ENCODE measurements at places on chromosomes 16 and 17.

- no peak for DNase-seq
Observed at GRCh38 chr17:57484081-57484666, 227.9 kb downstream of the MSI2 start.

- DNase-seq: no peak
Observed at GRCh38 chr16:48628359-48628985, 18.5 kb upstream of the N4BP1 start.

GRCh38 chr16:77787452-77787851, 912 bp upstream of the VAT1L start:
- DNase-seq: no peak

DNA sequence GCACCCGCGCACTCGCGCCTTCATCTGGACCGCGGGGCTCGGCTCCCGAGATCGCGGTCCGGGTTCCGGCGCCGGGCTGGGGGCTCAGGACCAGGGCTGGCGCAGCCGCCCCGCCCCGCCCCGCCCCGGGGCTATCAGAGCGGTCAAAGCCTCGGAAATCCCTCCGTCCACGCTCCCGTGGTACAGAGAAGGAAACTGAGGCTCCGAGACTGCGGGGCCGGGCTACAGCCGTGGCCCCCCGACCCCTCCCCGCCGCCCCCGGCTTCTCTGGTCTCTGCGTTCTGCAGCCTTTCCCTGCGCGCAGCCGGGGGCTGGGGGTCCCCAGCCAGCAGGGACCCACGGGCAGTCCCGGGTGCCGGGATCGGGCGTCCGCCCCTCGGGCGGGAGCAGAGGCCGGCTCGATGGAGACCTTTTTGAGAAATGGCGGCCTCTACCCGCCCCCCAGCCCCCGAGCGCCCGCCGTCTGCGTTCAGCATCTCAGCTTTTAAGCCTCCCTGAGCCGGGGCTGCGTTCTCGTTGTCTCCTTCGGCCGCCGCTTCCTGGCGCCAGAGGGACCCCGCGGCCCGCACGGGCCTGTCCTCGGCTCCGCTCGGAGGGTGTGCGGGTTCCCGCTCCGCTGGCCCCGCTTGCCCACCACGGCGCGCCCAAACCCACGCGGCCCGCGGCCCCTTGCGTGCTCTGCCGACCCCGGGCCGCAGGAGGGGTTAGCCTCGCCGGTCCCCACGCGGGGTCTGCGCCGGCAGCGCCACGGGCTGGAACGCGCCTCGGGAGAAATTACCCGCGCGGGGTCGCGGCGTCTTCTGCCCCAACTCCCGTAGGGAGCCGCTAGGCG, 1.5 kb upstream of the NPTX1 start:
- no peak for DNase-seq

DNA sequence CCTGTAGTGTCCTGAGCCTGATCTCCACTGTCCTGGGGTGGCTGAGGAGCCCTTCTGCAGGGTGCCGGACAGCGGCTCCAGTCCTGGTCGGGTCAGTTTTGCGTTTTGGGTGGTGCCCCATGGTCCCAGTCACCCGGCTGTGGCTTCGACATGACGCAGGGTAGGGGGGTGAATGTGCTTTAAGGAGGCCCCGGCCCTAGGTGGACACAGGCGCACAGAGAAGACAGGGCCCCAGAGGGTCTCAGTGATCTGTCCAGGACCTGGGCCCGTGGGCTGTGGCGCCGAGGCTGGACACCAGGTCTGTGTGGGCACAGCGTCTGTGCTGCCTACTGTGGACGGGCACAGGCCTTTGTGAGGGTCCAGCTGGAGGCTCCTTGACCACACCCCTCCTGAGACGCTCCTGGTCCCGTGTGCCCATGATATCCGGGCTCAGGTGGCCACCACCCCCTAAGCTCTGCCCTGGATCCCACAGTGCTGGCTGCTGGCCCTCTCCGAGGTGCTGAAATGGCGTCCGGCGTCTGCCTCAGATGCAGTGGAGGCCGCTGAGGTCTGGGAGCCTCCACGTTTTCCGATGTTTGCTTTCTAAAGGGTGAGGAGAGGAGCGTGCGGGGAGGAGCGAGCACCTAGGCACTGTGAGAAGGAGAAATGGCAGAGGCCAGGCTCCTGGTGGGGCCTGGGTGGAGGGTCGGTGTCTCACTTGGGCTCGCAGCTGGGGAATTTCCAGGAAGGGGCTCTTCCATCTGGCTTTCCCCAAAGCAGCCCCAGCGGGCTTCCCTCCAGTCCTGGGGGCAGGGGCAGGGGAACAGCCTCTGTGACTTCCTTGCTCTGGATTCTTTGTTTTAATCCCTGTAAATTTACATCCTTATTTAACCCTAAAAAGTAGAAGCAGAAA, 56.1 kb upstream of the ACSF3 start:
- DNase-seq: no peak

- DNase-seq: no peak
Observed at GRCh38 chr16:8853150-8853549, 15.7 kb downstream of the CARHSP1 start.

DNA sequence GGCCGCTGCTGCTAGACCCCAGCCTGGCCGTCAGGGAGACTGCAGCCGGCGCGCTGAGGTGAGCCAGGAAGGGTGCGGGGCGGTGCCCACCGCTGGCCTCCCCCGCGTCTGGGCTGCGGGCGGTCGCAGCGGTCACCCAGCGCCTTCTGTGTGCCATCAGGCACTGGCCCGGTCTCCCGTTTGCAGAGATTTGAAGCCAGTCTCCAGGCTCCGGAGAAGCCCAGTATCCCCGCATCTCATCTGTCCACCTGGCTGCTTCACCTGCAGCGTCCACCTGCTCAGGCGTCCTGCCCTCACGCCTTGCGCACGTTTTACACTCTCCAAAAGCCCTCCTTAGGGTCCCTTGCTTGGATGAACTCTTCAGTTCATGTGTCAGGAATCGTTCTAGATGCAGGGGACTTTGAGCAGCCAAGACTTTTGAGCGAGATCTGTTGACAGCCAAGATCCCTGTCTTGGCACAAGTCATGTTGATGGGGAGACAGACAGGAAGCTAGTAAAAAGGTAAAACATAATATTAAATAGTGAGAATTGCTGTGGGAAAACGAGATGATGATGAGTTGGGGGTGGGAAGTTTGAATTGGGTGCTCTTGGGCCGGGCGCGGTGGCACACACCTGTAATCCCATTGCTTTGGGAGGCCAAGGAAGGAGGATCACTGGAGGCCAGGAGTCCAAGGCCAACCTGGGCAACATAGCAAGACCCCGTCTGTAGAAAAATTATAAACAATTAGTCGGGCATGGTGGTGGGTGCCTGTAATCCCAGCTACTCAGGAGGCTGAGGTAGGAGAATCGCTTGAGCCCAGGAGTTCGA, 916 bp downstream of the HEATR3 start:
- DNase-seq: no peak

DNA sequence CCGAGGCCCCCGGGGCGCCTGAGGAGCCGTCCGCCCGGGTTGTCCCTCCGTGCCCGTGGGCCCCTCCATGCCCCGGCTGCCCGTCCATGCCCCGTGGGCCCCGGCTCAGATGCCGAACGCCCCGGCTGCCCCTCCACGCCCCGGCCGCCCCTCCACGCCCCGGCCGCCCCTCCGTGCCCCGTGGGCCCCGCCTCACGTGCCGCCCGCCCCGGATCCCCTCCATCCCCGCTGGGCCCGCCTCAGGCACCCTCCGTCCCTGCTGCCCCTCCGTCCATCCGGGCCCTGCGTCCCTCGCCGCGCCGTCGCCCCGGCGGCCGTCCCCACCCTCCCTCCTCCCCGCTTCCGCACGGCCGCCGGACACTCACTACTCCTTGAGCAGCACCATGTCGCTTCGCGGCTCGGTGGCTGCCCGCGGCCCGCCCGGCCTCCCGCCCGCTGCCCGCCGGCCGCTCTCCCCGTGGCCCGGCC, 382 bp downstream of the PITPNA start:
- DNase-seq: no peak

GRCh38 chr16:85625053-85625452, 11.9 kb downstream of the GSE1 start:
- DNase-seq: no peak

- DNase-seq: no peak
Observed at GRCh38 chr17:77829843-77830799, 128.4 kb upstream of the TNRC6C start.

DNA sequence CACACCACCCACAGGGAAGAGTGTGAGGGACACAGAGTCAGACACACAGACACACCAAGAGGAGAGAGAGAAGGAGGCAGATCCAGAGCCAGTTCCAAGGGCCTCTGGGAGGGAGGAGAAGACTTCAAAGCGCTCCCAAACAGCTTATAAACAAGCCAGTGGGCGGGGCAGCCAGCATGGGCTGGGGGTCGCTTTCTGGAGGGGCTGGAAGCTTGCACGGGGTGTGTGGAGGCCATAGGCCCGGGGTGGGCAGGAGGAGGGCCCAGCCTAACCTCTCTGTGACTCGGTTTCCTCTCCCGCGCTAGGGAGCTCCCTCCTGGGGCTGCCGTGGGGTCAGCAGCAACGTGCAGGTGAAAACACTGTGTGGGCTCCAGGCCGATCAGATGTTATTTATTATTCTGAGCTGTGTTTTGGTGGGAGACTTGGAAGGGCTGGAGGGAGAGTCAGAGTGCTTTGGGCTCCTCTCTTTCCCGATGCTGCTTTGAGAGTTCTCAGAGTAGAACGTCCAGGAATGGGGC, 2.5 kb upstream of the WFIKKN2 start:
- DNase-seq: no peak

- DNase-seq: no peak
Observed at GRCh38 chr17:59289981-59290301, 41.5 kb upstream of the YPEL2 start.

- no peak for DNase-seq
Observed at GRCh38 chr16:78666318-78666717, 566.9 kb downstream of the WWOX start.

- no peak for DNase-seq
Observed at GRCh38 chr17:50627782-50628601, 6.7 kb upstream of the ABCC3 start.

DNA sequence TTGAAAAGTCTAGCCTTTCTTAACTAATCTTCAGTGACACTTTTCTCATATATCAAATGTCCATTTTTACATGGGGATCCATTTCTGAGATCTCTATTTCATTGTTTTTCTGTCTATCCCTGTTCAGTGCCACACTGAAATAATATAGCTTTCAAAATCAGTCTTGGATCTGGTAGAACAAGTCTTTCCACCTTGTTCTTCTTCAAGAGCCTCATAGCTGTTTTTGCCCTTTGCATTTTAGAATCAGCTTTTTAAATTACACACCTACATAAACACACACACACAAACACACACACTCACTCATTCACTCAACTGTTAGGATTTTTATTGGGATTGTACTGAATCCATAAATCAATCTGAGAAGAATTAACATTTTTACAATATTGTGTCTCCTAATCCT, 19.2 kb downstream of the GSDMB start:
- no peak for DNase-seq

- no peak for DNase-seq
Observed at GRCh38 chr16:2040787-2041522, 6.7 kb downstream of the NTHL1 start.

GRCh38 chr17:17751489-17752088, 70.3 kb downstream of the RAI1 start:
- DNase-seq: no peak

GRCh38 chr17:18353541-18353940, 9.8 kb downstream of the SHMT1 start:
- no peak for DNase-seq

DNA sequence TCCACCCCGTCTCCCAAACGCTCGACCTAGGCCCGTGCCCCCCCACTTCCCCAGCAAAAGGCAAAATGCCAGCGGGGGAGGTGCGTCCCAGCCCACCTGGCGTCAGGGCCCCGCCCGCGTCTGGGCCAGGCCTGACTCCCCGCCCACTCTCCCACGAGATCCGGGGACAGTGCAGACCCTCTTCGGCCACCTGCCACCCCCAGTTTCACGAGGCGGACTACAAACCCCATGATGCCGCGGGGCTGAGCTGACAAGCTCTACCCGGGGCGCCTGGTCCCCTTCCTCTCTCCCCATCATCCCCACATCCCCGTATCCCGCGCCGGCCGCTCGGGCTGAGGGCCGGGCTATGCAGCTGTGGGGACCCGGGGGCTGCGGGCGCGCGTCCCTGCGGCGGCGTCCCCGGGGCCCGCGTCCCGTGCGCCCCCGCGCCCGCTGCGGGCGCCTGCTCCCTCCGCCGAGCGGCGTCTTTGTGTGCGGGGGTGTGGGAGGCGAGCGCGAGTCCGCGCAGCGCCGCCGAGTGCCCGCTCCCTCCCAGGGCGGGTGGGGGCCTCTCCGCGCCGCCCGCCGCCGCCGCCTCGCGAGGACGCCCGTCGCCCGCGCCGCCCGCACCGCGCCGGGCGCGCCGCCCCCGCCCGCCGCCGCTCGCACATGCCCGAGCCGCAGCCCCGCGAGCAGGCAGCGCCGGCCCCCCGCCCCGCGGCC, at the start of gene ANKRD13B:
ANKRD13B (plus strand) TSS at position 283 of the 702 bp plus-strand sequence. CDS start 490 bp downstream, outside the sequence.
- DNase-seq: no peak

DNA sequence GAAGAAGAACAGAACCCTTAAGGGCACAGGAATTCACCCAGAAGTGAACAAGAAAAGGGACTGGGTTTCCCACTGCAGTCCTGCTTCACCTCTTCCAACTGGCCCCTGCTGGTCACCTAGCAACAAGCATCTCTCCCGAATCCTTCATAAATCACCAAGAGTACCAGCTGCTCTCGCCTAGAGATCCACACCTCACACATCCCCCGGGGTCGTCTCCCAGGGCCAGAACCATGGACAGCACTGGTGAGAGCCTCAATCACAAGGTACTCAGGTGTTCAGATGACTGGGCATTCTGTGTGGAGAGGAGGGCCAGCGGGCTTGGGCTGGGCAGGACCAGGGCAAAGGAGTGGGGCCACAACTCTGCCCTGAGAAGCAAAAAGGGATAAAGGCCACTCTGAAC, 65.9 kb downstream of the CCT6B start:
- DNase-seq: no peak

- DNase-seq: no peak
Observed at GRCh38 chr16:54977211-54977610, 46.5 kb downstream of the IRX5 start.

GRCh38 chr16:2774161-2774891, 2.8 kb downstream of the ELOB start:
- DNase-seq: no peak
